ENCODE measurements at places on chromosomes 3 and 15.

GRCh38 chr3:140731440-140732119 is 53.7 kb downstream of the TRIM42 start:
- no peak for DNase-seq

GRCh38 chr15:55628369-55628730 is 40.2 kb upstream of the PYGO1 start:
- DNase-seq: no peak

GRCh38 chr3:195900436-195901355 is 7.7 kb downstream of the TNK2 start:
- DNase-seq: no peak

DNA sequence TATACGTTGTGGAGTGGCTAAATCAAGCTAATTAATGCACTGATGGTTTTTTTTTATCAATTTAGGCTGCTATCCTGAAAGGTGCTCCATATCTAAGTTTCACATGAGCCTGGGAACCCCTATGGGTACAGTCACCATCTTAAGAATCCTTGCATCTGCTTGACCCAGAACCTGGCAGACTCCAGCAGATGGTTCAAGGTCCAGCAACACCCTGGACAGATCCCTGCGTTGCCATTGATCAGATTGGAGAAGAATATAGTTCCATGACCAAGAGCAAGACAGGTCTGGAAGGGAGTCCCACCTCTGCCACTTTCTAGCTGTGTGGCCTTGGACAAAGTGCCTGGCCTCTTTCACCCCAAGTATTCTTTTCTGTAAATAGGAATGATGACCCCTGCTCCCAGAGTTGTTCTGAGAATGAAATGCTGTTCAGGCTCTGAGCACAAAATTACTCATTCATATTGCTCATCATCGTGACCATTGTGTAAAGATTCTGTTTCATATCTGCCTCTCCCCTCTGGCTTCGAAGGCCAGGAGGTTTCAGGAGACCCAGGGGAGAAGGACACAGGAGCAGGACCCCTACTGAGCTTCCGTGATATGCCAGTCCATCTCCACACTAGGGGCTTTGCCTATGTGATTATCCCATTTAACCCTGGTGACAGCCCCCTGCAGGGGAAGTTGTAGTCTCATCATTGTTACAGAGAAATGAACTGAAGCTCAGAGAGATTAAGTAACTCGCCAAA is 30.0 kb upstream of the TSEN2 start:
- no peak for DNase-seq

DNA sequence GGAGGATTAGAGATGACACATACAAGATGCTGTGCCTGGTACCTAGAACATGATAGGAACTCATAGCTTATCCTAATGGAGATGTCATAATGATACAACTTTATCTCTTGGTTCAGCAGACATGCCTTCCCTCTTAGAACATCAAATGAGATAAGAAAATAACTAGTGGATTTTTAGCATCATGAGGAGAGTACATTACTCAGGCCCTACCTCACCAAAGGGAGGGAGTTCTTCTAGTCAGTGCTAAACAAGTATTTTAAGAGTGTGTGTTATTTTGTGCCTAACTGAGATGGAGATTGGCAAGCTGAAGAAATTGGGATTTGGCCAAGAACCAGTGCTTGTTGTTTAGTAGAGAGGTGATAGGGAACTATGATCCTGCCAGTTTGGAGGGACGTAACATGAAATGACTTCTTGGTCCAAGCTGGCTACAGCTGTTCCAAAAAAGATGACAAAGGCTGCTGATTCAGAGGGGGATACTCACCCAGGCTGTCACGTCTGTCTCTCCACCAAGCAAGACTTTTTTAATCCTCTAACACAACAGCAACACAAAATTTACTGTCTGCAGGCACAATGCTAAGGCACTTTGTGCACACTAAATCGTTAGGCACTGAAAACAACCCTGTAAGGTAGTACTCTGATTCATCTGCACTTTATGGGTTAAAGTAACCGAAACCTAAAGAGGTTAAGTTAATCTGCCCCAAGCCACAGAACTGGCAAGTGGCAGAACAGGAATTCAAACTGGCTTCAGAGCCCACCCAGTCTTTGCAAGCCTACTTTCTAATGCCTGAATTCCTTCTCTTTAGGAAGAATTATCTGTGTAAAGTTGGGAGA is 126.5 kb downstream of the CMSS1 start:
- no peak for DNase-seq

DNA sequence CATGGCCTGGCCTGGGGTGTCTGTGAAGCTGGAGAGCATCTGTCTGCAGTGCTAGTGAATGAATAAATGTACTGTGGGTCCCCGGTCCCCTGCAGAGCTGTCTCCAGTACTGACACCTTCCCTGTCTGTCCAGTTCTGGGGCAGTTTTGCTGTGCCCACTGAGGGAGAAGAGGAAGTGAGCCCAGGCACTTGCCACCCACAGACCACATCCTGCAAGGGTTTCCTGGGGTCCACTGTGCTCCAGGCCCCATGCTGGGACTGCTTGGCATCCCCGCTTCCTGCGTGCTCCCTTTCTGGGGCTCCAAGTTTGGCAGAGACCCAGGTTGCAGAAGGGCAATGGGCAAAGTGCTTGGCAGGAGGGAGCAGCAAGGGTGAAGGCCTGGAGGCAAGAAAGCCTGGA is 4.9 kb upstream of the SLC6A6 start:
- no peak for DNase-seq

DNA sequence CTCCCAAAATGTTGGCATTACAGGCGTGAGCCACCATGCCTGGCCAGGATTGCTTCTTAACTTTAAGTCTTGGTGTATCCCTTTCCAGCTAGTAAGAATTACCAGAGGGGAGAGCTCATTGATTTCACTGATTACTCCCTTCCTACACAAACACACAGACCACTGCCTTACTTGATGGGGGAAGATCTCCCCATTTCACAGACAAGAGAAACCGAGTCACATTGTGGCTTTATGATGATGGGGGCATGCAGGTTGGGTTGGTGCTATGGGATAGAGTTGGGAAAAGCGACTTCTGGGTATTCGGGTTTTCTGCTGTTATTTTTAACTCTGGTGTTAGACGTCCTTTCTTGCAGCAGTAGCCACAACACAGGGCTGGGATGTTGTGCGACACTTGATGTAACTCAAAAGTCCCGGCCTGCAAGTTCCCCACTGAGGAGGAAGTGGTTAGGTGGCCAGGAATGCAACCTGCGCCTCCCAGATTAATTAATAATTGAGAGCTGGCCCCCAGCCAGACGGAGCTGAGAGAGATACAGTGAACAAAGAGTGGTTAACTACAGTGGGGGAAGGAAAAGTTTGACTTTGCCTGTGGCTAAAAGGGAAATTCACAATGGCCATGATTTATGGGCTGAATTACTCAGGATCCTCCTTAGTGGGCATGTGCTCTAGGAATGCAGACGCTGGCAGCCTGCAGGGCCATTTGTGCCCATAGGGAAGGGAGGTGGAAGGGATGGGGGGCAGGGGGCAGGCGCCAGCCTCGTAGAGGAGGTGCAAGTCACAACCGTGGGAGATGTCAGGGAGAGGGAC is 63.6 kb downstream of the SMAD6 start:
- no peak for DNase-seq

GRCh38 chr3:136653628-136654027 is 98.5 kb downstream of the STAG1 start:
- no peak for DNase-seq

- DNase-seq: no peak
Measured at GRCh38 chr3:136173939-136174490, 22.1 kb downstream of the MSL2 start.

GRCh38 chr3:69165744-69166143 is 43.3 kb upstream of the LMOD3 start:
- no peak for DNase-seq

- no peak for DNase-seq
Measured at GRCh38 chr15:73355612-73356265, 13.0 kb downstream of the HCN4 start.

DNA sequence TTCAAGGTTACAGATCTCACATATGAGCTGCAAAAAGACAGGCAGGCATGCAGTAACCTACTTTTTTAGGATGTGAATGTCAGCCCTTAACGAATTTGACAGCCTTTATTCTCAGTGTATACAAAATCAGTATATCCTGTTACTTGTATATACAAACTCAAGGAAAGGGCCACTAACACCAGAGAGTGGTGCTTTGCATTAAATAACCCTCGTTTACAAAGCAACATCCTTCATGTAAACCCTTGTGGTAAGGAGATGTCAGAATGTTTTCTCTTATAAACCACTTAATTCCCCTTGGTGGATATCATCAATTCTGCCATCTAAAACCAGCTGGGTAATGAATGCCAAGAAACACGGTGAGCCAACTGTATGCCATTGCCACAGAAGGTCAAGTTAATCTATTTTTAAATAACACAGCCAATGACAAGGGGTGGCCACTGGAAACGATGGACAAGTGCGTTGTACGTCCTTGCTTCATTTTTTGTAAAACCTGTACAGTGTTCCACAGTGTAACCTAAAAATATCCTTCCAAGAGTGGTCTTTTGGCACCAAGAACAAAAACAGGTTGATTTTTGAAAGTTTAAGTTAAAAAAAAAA is 7.5 kb downstream of the MAGI1 start:
- no peak for DNase-seq

GRCh38 chr3:105352976-105353375 is 13.7 kb upstream of the ALCAM start:
- DNase-seq: no peak

- peak; percentile 28 for DNase-seq
Measured at GRCh38 chr3:8663177-8664061, 18.8 kb upstream of the SSUH2 start.

- no peak for DNase-seq
Measured at GRCh38 chr3:158354713-158355112, 216.3 kb upstream of the MLF1 start.

- no peak for DNase-seq
Measured at GRCh38 chr3:118180853-118181252, 853.8 kb downstream of the IGSF11 start.

- no peak for DNase-seq
Measured at GRCh38 chr3:151367448-151367847, 17.1 kb downstream of the P2RY12 start.

GRCh38 chr3:49699281-49699979 is 10.1 kb downstream of the RNF123 start:
- no peak for DNase-seq

- DNase-seq: no peak
Measured at GRCh38 chr15:55389264-55389607, 18.9 kb downstream of the CCPG1 start.

DNA sequence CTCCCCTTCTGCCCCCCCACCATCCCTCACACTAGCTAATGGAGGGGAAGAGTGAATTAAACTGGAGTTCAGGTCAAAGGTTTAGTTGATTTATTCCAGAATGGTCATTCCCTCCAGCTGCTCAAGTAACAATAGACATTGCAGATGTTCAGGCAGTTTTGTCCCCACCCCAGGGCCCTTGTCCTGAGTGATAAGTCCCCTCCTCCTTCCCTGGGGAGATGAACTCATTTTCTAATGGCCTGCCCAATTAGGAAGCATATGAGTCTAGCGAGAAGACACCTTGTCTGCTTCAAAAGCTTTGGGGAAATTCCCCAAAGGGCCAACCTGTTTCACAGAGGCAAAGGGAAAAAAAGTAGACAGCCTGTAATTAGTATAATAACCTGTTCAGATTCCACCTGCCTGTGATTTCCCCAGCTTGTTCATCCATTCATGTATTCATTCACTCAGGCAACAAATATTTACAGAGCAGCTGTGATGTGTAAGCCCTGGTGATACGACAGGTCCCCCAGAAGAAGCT is 165.3 kb downstream of the SHQ1 start:
- no peak for DNase-seq

DNA sequence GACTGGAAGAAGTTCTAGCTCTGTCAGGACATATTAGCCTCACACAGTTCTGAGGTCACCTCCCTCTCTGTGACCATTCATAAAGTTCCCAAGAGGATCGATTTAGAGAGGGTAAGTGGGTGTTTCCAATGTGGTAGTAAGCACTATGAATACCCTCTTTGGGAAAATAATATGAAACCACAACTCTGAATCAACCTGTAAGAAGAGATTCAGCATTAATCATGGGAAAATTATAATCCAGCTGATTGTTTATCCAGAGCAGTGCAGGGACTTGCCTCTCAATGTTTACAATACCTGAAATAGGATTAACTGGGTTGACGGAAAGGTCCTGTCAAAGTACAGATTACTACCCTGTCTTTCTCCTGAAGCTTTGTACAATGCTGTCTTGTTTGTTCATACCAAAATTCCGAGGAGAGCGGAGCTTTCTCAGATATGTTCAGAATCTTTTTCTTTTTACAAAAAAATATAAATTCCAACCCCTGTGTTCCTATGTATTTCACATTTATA is 302.9 kb upstream of the DPPA4 start:
- no peak for DNase-seq

DNA sequence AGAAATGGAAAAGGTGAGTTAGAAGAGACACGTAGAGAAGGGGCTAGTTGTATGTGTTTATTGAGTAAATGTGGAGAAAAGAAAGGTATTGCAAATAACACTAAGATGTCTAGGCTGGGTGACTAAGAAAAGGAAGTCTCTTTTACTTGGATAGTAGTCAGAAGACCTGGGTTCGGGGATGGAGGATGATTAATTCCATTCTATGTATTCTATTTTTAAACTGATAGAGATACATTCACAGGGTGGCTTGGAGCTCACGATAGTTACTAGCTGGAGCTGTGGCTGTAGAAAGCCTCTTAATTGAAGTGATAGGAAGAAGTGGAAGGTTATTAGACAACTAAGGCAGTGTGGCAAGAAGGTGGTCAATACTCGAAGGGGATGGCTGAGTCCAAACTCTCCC is 65.9 kb upstream of the TNIK start:
- no peak for DNase-seq

DNA sequence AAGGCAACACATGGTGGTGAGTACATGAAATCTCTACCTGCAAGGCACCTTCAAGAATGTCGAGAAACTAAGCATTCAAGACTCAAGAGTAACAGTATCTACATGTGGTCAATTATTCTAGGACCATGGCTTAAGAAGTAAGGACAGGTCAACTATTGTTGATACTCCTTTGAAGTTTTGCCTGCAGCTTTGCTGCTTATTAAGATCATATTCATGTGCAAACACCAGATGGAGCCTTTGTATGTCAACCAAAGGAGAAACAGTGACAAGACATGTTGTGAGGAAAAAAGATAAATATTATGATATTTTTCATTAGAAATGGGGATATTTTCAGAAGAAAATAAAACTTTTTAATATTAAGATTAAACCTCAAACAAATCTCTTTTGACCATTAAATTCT is 52.3 kb upstream of the FGF7 start:
- no peak for DNase-seq

DNA sequence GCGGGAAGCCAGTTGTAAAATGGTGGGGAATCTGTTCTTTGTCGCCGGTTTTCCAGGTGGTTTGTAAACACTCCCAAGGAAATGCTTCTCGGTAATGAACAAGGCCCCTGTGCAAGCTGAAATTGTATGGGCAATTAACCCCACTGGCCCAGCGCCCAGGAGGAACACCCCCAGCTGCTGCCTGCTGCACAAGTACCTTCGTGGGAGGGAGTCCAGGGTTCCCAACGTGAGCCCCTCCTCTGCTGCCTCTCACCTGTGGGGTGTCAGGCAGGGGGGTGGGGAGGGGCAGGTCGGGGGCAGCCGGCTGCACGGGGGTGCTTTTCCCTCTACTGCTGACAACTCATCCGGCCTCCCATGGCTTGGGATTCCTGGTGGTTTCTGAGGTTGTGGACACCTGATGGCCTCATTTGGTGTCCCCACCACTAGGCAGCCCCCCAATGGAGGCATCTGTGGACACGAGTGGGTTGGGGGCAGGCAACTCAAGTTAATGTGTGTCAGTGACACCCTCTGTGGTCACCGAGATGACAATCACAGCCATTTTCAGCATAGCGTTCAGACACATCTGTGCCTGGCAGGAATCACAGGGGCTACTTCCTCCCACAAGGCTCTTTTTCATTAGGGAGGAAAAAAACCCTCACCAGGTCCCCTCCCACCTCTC is 35.6 kb upstream of the PRR23E start:
- no peak for DNase-seq
